ENCODE measurements at places on chromosomes 12 and 14. TPM values are rescaled to one million over a fixed set of nuclear protein-coding genes. Genes with fewer than 3 reads are reported as not detected.
A peak's percentile ranks its signal among the peaks of the same experiment; 100 is the strongest.

DNA sequence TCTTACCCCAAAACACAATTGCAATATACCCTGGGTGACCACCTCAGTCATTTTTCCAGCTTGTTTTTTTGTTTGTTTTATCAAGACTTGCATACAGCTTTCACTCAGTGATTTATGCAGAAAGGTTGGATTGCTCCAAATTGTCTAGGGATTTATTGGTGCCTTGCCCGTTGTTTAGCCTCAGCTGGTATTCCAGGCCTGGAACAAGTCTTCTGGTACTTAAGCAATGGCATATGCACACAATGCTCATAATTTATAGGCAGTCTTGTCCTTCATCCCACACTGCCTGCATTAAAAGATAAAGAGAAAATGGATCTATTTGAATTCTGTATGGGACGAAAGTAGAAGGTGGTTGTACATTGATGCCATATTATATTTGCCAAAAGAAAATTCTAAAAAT lies 392.5 kb downstream of the ADAMTS20 start:
- DNase-seq: no peak

DNA sequence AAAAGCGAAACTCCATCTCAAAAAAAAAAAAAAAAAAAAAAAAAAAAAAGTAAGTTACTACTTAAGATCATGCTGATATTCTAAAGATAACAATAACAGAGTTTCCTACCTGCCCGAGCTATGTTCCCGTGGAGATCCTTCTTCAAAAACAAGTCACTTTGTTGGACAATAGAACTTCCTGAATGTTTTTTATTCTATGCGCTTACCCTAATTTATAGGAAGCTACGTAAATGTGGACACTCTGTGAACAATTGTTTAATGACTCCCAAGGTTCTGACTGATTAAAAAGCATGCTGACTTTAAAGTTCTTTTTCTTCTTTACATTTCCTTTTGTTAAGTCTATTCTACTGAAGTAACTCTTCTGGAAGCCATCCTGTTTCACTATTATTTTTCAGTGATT lies 52.5 kb downstream of the FGD4 start:
- DNase-seq: no peak

GRCh38 chr12:21775133-21775820 lies 771 bp upstream of the KCNJ8 start:
- DNase-seq: peak; percentile 71

- no peak for DNase-seq
These were observed 20.1 kb upstream of the LDHB start for GRCh38 chr12:21677622-21678277.

DNA sequence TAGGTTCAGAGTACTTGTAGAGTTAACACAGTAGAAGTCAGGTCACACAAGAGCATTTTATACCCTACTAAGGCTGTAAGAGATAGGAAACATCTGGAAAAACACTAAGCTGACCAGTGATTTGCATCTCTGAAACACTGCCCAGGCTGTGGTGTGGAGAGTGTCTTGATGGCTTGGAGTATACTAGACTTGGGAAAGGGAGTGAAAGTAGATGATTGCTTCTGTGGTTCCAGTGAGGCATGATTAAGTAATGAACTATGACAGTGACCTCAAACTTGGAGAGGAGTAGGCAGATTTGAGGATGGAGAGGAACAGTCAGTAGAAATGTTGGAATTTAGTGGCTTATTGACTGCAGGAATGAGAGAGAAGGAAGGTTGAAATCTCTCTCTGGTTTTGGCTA lies 201.2 kb downstream of the FLRT2 start:
- DNase-seq: no peak

Gene COX8C
- polyA plus RNA-seq: 0.44 TPM

- DNase-seq: no peak
These were observed 45.1 kb upstream of the PNMA1 start for GRCh38 chr14:73759183-73759713.

Gene P3H3
- 40.3 TPM for polyA plus RNA-seq

- no peak for DNase-seq
These were observed 19.4 kb downstream of the GPR132 start for GRCh38 chr14:105045710-105046326.

DNA sequence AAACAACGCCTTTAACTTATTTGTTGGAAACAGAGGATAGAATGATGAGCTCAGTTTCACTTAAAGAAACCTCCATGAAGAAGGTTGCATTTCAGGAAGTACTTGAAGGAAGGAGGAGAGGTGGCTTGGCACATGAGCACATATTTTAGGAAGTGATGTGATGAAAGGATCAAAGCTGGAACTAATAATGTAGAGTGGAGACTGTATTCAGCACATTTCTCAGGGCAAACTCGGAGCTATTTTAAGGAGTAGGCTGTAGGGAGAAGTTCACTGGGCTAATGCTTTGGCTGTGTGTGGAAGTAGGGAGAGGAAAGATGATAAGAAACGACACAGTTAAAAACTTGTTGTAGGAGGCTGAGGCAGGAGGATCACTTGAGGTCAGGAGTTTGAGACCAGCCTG lies 272.8 kb downstream of the AKAP6 start:
- no peak for DNase-seq

Gene SOCS4
- 9.9 TPM for polyA plus RNA-seq

GRCh38 chr14:64873506-64874219 lies 6.0 kb downstream of the SPTB start:
- DNase-seq: no peak

- no peak for DNase-seq
These were observed 1.1 kb downstream of the PPFIBP1 start for GRCh38 chr12:27524839-27525753.

DNA sequence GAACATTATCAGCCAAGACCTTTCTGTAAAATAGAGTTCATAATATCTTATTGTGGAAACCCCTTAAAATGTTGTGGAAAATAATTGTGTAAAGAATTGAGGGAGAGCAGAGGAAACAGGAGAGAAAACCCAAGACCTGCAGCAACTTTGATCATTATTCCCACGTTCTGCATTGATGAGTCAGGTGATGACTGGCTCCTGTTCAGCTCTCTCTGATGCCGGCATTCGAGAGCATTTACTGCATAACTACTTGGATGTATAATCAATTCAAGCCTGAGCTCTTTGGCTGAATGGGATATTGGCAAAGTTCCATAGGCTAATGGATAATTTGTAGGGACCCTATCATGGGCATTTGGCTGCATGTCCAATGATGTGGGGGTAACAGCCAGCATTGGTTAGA lies 176.3 kb upstream of the ARID2 start:
- DNase-seq: no peak

- DNase-seq: no peak
These were observed 39.2 kb downstream of the IGF1 start for GRCh38 chr12:102441077-102441596.

Gene GUCY2C
- 0.16 TPM for polyA plus RNA-seq

- DNase-seq: no peak
These were observed 118.8 kb upstream of the SINHCAF start for GRCh38 chr12:31444736-31445135.

Gene KRT3
- not detected for polyA plus RNA-seq

Gene LHX5
- not detected for polyA plus RNA-seq

GRCh38 chr14:67610491-67610890 lies 9.2 kb upstream of the ARG2 start:
- DNase-seq: no peak

Gene GALNT8
- polyA plus RNA-seq: 3.7 TPM

DNA sequence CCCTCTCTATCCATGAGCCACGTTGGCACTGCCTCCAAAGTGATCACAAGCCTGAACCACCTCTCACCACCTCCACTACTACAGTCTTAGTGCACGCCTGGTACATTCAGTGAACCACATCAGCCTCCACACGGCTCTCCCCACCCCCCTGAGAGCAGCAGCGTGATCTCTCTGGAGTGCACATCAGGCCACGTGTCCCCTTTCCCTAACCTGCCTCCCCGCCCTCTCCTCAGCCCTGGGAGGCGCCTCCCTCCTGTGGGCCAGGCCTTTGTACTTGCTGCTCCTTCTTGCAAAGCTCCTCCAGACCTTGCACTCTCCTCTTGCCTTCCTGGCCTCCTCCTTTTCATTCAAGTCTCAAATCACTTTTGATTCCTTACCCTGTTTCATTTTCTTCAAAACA lies 49.8 kb downstream of the SLC6A12 start:
- DNase-seq: no peak

DNA sequence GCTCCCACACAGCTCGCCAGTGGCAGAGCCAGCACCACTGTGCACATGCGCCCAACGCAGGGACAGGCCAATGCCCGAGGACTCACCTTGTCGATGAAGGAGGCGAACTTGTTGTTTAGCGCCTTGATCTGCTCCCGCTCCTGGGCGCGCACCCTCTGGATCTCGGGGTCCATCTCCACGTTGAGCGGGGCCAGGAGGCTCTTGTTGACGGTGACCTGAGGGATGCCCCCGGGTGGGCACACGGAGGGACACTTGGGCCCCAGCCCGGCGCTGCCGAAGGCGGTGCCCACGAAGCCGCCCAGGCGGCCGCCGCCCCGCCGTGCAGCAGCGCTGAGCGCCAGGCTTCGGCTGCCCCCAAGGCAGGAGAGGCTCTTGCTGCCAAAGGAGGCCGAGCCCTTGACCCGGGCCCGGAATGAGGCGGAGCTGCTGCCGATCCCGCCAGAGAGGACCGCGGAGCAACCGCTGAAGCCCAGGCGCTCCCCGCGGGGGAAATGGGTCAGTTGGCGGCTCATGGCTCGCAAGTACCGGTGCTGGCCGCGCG lies at the start of gene KRT72:
Gene KRT72, minus strand, starts transcription at position 523 of the 541 bp plus-strand sequence. Its CDS starts 11 bp downstream, at position 512.
- DNase-seq: no peak

- DNase-seq: no peak
These were observed 101.5 kb downstream of the RPAP3 start for GRCh38 chr12:47604221-47604873.

DNA sequence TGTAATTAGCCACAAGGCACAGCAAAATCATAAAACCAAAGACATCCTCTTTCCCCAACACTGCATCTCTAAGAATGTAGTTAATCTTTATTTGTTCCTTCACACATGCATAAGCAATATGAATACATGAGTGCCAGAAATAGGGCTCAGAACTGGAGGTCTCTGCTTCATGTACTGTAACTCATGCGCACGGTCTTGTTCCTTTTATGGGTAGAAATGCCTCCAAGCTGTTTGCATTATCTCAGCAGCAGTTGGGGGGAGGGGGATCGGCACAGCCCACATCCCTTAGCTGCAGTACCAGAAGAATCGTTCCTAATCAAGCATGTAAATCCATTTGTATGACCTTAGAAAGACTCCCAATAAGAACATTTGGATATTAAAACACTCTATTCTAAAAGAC lies 20.0 kb downstream of the RHOJ start:
- no peak for DNase-seq

Gene CLEC1A
- polyA plus RNA-seq: 2.9 TPM

Gene HOXC10
- 0.09 TPM for polyA plus RNA-seq

Gene NTF3
- polyA plus RNA-seq: 2.8 TPM

DNA sequence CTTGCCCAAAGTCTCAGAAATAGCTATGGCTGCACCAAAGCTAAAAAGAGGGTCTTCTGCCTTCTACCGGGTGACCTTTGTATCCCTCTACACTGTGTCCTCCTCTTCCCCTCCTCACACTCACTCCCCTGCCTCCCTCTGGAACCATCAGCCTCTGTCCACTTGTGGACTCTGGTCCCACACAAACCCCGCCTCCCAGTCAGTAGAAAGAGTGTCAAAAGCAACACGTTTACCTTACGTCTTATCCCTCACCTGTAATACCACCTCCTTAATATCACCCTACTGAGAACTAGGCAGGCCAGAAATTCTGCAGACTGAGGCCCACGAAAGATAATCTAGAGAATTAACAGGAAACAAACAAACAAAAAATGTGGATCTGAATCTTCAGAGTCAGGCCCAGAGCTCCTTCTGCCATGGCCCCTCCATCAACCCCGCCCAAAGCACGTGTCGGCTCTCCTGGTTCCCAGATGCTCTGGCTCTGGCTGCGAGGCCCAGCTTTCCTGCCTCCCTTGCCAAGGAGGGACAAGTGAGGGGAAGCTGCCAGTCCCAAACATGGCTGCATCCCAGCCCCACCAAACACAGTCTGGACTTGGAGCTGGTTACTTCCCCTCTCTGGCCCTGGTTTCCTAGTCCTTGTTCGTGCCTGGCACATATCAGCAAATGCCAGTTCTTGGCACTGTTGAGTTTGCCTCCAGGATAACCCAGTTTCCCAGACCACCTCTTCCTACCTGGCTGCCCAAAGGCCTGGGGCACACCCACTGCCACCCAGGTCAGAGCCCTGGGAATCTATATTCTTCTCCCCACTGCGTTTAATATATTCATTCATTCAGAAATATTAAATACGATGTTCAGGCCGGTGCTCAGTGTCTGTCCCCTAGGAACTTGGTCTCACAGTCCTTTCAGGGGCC lies 2.7 kb downstream of the ACTN1 start:
- DNase-seq: no peak

Gene C12orf75
- polyA plus RNA-seq: 4.9 TPM

GRCh38 chr12:50149311-50149710 lies 17.9 kb downstream of the CERS5 start:
- DNase-seq: no peak

GRCh38 chr14:30980980-30981379 lies 44.5 kb upstream of the AP4S1 start:
- DNase-seq: no peak

Gene TESPA1
- 0.92 TPM for polyA plus RNA-seq

- no peak for DNase-seq
These were observed 16.6 kb downstream of the FAIM2 start for GRCh38 chr12:49887091-49887490.

- no peak for DNase-seq
These were observed 454.1 kb downstream of the PCNX1 start for GRCh38 chr14:71361336-71361735.

- no peak for DNase-seq
These were observed 35.2 kb downstream of the ZFP36L1 start for GRCh38 chr14:68757618-68758081.

Gene KRT86
- 0.33 TPM for polyA plus RNA-seq

GRCh38 chr12:115407036-115407435 lies 723.1 kb upstream of the TBX3 start:
- DNase-seq: no peak

DNA sequence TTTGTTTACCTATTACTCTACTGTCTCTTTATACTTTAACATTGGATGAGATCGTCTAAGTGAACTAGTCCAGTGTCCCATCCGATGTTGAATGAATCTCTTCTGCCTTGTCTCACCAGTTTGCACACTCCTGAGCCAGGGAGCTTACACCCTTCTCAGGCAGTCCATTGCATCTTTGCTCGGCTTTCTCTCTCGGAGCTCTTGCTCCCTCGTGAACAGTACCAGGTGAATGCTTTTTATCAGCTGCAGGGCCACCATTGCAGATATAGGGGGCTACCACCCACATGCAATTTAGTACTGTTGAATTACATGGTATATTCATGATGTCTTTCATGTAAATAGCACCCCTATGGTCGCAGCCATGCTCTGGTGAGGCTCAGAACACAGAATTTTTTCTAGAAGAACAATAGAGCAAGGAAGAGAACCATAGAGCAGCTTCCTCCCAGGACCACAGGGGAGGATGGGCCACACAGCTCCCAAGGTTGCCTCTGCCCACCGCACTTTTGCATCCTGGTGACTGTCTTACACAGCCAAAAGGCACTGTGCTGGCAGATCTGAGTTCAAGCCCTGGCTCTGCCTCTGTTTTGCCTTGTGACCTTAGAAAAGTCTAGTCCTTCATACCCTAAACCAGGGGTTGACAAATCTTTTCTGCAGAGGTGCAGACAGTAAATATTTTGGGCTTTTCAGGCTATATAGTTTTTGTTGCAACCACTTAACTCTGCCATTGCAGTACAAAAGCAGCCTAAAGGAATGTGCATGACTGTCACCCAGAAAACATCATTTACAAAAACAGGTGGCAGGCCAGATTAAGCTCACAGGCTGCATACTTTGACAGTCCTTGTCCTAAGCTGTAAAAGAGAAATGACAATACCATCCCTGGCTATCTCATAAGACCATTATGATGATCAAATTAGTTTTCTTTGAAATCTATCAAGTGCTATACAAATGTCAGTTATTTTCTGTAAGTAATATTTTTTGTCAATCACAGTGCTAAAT lies 35.4 kb downstream of the PLEKHG7 start:
- DNase-seq: no peak

Gene CIDEB
- 8.2 TPM for polyA plus RNA-seq

GRCh38 chr12:108594-108993 lies 42.0 kb downstream of the IQSEC3 start:
- DNase-seq: no peak

Measured in forelimb muscle (tissue), 1 donor.